B cell (primary cell): ENCODE measurements at places on chromosomes 13 and 19. TPM values are rescaled to one million over a fixed set of nuclear protein-coding genes. Genes with fewer than 3 reads are reported as not detected.
A peak's percentile ranks its signal among the peaks of the same experiment; 100 is the strongest.

Gene LILRA1
- not detected in 2 replicates for total RNA-seq

Gene ZNF414
- total RNA-seq: 40.7 and 43.8 TPM in 2 replicates

DNA sequence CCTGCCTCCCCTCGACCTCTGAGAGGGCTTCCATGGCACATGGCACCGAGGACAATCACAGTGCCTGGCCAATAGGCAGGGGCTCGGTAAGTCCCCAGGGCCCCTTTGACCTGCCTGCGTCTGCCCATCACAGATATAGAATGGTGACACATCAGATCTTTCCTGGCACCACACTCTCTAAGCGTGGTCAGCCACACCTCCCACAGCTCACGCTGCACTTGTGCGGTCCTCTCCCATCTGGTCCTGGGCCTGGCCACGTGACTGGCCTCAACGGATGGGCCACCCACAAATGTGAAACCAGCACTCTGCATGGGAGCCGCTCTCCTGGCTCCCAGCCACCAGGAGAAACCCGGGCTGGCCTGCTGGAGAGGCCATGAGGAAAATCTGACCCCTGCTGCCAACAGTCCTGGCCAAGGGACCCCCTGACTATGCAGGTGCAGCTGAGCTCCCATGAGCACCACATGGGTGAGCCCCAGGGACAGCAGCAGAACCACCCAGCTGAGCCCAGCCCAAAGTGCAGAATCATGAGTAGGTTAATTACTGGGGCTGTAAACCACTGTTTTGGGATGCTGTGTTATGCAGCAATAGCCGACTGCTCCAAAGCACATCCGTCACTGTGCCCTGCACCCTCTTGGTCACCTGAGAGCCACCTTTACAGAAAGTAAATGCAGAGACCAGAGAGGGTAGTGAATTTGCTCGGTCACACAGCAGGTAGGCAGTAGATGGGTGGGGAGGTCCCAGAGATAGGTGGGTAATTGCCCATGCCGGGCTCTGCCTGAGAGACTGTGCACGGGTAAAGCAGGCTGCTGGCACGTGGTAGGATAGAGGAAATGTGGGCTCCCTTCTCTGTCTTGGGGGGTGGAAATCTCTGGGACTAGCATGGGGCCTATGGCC lies 9.7 kb upstream of the MEF2B start:
- DNase-seq: no peak

DNA sequence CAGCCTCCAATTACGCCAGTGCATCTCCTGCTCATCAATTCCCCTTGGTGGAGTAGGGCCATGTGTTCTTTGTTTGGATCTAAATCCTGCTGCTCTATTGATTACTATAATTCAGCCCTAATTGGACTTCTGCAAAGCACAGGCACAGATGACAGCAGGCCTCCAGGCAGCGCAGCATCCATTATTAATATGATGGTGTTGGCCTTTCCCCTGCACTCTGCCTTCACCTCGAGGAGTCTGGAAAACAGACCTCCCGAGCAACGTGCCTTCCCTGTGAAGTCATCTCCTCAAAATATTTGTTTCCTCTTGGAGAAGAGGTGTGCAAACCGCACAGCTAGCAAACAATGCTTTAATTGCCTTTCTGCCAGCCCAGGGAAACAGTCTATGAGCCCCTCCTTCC lies 92.5 kb downstream of the UQCRFS1 start:
- no peak for DNase-seq

- no peak for DNase-seq
These were observed 528 bp upstream of the CHST8 start for GRCh38 chr19:33621065-33621785.

Gene NEK3
- total RNA-seq: 11.5 and 12.6 TPM in 2 replicates

- DNase-seq: no peak
These were observed 55.4 kb upstream of the SCEL start for GRCh38 chr13:77480066-77480465.

Gene AKT1S1
- 23.0 and 25.2 TPM in 2 replicates for total RNA-seq

Gene LRRC8E
- not detected in 2 replicates for total RNA-seq

GRCh38 chr19:37941782-37942515 lies 34.9 kb downstream of the SIPA1L3 start:
- no peak for DNase-seq

DNA sequence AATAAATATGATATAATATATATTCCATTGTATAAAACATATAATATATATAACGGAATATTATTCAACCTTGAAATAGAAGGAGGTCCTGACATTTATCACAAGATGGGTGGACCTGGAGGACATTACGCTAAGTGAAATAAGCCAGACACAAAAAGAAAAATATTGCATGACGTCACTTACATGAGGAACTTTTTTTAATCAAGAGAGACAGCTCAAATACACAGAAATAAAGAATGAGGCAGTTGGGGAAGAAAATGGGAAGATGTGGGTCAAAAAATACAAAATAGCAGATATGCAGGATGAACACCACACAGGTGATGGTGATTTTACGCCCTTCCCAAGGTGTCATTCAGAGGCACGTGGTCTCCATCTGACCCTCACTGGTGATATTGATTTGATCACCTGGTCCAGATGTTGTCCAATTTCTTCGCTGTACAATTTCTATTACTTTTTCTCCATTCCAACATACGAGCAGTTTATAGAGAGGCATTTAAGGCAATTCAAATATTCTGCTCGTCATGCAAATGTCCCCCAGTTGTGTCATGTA lies 513 bp upstream of the ZNF317 start:
- DNase-seq: no peak

GRCh38 chr19:12194827-12195731 lies 32.2 kb downstream of the ZNF136 start:
- DNase-seq: peak; percentile 88

DNA sequence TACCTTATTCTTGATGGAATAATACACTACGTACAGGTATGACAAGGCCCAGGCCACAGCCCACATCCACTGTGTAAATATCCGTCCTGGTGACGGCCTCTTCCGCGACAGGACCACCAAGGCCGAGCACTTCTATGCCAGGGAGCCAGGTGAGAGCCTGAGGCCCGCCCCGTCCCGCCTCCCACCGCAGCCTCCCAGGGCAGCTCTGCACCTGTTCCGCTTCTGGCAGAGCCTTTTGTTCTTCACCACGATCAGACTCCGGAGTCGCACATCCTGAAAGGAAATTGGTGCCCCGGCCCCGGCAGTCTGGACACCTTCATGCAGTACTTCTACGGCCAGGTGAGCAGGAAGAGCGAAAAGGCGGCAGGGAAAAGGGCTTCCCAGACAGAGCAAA lies 10.6 kb upstream of the ZNF358 start:
- no peak for DNase-seq

- no peak for DNase-seq
These were observed 127.9 kb downstream of the SLITRK6 start for GRCh38 chr13:85671336-85671735.

Gene ATG4D
- 58.8 and 59.2 TPM in 2 replicates for total RNA-seq

- DNase-seq: no peak
These were observed 8.1 kb downstream of the MRPL4 start for GRCh38 chr19:10260141-10260584.

DNA sequence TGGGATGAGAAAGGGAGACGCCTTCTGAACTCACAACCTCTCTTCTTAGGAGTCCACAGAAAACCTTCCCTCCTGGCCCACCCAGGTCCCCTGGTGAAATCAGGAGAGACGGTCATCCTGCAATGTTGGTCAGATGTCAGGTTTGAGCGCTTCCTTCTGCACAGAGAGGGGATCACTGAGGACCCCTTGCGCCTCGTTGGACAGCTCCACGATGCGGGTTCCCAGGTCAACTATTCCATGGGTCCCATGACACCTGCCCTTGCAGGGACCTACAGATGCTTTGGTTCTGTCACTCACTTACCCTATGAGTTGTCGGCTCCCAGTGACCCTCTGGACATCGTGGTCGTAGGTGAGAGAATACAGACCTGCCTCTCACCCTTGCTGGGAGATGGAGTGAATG lies 3.3 kb downstream of the KIR3DL3 start:
- no peak for DNase-seq

DNA sequence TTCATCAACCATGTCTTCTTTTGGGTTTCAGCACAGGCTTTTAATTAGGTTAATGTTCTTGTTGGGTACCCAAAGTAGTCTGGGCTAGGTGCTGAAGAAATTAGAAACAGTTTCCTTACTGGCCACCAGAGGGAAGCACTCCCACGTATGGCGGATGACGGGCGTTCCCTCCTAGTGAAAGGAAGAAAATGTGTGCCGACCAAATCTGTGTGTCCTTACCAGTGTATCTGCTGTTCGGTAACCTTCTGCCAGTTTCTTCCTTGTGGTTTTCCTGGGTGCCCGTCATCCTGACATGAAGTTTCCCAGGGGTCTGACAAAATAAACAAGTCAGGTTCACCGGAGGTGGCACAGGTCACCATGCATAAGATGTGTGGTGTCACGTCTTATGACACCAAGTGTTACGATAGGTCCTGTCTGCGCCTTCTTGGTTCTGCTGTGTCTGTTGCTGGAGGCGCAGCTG lies 6.0 kb upstream of the WDR88 start:
- peak; percentile 70 for DNase-seq

Gene ZNF709
- total RNA-seq: 8.4 and 9.3 TPM in 2 replicates

GRCh38 chr19:48249502-48250014 lies 6.2 kb downstream of the CARD8 start:
- peak; percentile 79 for DNase-seq

Gene APOC4
- not detected in 2 replicates for total RNA-seq

- DNase-seq: no peak
These were observed 358.1 kb downstream of the ENOX1 start for GRCh38 chr13:43428545-43429296.

DNA sequence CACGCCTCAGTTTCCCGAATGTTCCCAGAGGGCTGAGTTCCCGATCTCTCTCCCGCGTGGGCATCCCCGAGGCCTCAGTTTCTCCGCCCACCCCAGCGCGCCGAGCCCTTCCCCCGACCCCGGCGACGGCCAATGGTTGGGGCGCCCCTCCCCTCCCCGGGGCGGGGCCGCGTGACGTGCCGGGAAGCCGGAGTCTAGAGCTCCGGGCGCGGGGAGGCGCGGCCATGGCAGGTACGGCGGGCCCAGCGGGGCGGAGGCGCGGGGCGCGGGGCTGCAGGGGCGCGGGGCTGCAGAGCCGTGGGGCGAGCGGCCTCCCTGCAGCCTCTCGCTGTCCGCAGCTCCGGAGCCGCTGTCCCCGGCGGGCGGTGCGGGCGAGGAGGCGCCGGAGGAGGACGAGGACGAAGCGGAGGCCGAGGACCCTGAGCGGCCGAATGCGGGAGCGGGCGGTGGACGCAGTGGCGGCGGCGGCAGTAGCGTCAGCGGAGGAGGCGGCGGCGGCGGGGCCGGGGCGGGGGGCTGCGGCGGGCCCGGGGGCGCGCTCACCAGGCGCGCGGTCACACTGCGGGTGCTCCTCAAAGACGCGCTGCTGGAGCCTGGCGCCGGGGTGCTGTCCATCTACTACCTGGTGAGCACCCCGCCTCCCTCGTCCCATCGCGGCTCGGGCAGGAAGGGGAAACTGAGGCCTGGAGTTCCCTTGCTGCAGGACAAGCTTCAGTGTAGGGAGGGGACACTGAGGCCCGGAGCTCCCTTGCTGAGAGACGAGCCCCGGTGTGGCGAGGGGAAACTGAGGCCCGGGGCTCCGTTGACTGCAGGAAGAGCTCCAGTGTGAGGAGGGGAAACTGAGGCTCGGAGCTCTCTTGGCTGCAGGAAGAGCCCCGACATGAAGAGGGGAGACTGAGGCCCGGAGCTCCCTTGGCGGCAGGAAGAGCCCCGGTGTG lies at the start of gene MPND:
TSS of gene MPND (plus strand) at position 193 of the 938 bp plus-strand sequence. CDS start at position 225, 32 bp downstream.
- peak; percentile 90 for DNase-seq

Gene LRG1
- total RNA-seq: 0.27 and 0.32 TPM in 2 replicates

- no peak for DNase-seq
These were observed 114.5 kb downstream of the KCNRG start for GRCh38 chr13:50129706-50130122.

Gene ZNF468
- 35.3 and 37.7 TPM in 2 replicates for total RNA-seq

Gene FCER2
- 16.3 and 17.1 TPM in 2 replicates for total RNA-seq

DNA sequence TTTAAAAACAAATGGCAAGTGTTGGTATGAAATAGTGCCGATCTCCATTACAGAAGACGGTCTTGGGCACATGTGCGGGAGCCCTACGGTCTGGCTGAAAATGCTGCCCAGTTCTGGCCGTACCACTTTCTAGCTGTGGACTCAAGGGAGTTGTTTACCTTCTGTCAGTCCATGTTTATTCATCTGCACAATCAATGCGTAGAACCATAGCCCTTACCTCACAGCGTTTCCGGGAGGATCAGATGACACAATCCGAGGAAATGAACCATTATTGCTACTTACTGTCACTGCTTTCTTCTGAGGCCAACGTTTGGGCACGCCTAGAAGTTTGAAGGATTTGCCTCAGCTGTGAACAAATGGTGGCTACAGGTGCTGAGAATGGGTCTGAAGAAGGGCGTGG lies 31.2 kb downstream of the GADD45B start:
- peak; percentile 76 for DNase-seq

- DNase-seq: peak; percentile 82
These were observed 6.3 kb downstream of the ERICH4 start for GRCh38 chr19:41449079-41449864.

GRCh38 chr19:8456064-8456463 lies 11.3 kb downstream of the HNRNPM start:
- no peak for DNase-seq

DNA sequence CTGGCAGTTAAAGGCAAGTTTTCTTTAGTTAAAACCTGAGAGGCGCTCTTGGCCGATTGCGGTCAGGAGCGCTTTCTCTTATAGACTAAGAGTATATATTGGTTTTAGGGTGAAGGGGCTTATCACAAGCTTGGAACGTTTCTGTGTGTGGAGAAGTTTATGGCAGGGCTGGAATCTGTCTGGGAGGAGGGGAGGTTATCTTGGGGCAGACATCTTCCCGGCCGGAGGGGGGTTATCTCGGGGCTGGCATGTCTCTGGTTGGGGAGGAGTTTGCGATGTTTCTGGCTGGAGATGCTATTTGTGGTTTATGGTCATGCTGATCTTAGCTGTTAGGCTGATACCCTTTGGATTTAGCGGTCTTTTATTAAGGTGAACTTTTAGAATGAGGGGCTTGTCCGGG lies 18.3 kb downstream of the KDM4B start:
- DNase-seq: no peak

- DNase-seq: no peak
These were observed 55.9 kb downstream of the RASA3 start for GRCh38 chr13:114076329-114077090.

Gene TRPM4
- not detected in 2 replicates for total RNA-seq

Gene CNMD
- total RNA-seq: not detected in 2 replicates

Gene ZNF506
- 67.6 and 80.3 TPM in 2 replicates for total RNA-seq

DNA sequence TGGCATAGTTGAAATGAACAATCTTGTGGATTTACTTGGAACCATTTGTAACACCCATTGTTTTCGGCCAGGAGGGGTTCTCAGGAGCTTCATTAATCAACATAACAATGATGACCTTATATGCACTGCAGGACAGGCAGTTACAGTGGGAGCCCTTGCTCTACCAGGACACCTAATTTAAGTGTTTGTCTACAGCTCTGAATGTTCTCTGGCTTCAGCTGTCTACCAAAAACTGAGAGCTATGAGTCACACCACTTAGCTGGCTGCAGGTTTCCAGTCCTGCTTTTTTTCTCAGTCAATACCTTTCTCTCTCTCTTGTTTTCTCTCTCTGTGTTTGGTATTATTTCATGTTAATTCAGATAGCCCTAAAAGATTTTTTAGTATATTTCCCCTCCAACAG lies 105.4 kb upstream of the MBNL2 start:
- DNase-seq: no peak

GRCh38 chr13:74090397-74090796 lies 43.8 kb downstream of the KLF12 start:
- DNase-seq: no peak

GRCh38 chr19:32289566-32290210 lies 55.7 kb upstream of the ZNF507 start:
- DNase-seq: no peak
